ENCODE measurements at places on chromosomes 3 and 15.
A peak's percentile ranks its signal among the peaks of the same experiment; 100 is the strongest.

DNA sequence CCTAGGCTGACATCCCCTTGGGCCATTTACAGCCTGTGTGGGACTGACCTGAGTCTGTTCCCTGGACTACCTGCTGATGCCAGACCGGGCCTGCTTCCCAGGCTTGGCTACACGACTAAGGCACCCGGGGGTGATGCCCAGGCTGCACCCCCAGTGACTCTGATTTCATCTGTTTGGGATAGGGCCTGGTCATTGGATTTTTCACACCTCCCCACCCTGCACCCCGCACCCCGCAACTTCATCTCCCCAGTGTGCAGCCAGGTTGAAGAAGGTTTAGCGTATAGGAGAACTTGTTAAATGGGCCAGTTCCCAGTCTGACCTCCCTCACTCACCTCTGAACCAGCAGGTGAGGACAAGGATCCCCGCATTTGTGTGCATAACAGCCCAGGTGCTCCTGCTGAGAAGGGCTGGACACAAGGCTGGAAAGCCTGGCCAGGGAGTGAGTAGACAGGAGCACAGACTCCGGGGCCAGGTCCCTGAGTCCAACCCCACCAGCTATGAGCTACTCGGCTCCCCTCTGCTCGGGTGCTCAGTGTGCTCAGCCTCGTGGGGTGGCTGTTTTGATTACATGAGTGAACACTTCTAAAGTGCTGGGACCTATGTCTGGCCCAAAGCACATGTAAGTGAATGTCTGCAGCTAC, 18.5 kb downstream of the SLC6A20 start:
- no peak for DNase-seq

GRCh38 chr15:59290295-59291212, 82.1 kb downstream of the MYO1E start:
- DNase-seq, result no peak

DNA sequence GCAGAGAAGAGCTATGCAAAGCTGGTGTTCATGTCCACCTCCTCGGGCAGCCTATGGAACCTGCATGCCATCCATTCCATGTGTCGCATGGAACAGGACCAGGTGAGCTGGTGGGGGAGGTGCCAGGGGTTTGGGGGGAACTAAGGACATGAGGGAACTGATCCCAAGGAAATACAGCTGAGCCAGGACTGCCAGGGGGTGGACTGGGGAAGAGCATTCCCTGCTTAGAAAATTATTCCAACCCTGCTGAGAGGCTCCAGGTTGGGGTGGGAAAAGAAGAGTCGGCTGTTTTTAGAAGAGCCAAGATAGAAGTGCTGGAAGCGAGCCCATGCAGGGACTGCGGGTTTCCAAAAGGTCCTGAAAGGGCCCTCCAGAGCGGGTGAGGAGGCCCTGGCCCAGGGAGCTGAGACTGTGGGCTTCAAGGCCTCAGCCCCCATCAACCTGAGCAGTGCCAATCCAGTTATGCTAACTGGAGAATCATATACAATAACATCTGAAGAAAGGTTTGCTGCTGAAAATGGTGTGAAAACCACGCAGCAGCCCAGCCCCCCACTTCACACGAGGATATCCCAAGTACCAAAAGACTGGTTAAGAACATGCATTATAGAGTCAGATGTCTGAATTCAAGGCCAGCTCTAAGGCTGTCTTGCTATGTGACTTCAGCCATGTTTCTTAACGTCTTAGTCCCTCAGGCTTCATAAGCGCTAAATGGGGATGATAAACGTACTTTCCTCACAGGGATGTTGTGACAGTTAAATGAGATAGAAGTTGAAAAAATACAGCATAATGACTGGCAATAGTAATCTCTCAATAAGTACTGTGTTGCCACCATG, 7.8 kb downstream of the DISP2 start:
- no peak for DNase-seq

- peak; percentile 33 for DNase-seq
Measured at GRCh38 chr3:143070977-143071551, 48.5 kb upstream of the CHST2 start.

- no peak for DNase-seq
Measured at GRCh38 chr15:78907577-78907976, 34.9 kb downstream of the MORF4L1 start.

Data from Caki2 (cell line).